A549 treated with Hydrocortisone at 1 μM for 4 hours (cell line): ENCODE measurements at places on chromosomes 3 and 15. TPM values are rescaled to one million over a fixed set of nuclear protein-coding genes. Genes with fewer than 3 reads are reported as not detected.

Gene BFSP2
- not detected in 5 replicates for total RNA-seq

Gene CHRNA7
- total RNA-seq: 3.4 to 5.2 TPM (median 3.8 TPM) in 5 replicates

Gene LRRFIP2
- total RNA-seq: 53.5 to 65.6 TPM (median 57.5 TPM) in 5 replicates

Gene CLRN1
- not detected in 5 replicates for total RNA-seq

Gene SLC15A2
- total RNA-seq: 0.12 to 0.33 TPM (median 0.16 TPM) in 5 replicates

Gene ECT2
- total RNA-seq: 54.3 to 90.9 TPM (median 71.2 TPM) in 5 replicates

Gene PYGO1
- total RNA-seq: 6.0 to 7.7 TPM (median 7.1 TPM) in 5 replicates

Gene ENTPD3
- 0.03 to 0.05 TPM (median 0.03 TPM) in 3 of 5 replicates, not detected in the others for total RNA-seq

Gene POLR2M
- total RNA-seq: 42.1 to 80.5 TPM (median 57.3 TPM) in 5 replicates

Gene ZNF592
- 18.6 to 21.0 TPM (median 20.7 TPM) in 5 replicates for total RNA-seq

Gene SI
- not detected in 5 replicates for total RNA-seq

Gene GRK7
- 0.03 TPM in 1 of 5 replicates, not detected in the others for total RNA-seq

Gene ZPLD1
- 0.06 TPM in 1 of 5 replicates, not detected in the others for total RNA-seq

Gene CFAP100
- total RNA-seq: not detected in 5 replicates

Gene PPM1M
- 3.9 to 5.2 TPM (median 4.2 TPM) in 5 replicates for total RNA-seq

Gene OR5H14
- total RNA-seq: not detected in 5 replicates

Gene ALDH1L1
- total RNA-seq: 0.12 to 0.30 TPM (median 0.21 TPM) in 5 replicates

Gene NR1I2
- total RNA-seq: not detected in 5 replicates

Gene CFAP20DC
- total RNA-seq: 2.1 to 2.7 TPM (median 2.2 TPM) in 5 replicates

Gene LNP1
- 0.77 to 0.94 TPM (median 0.81 TPM) in 5 replicates for total RNA-seq

Gene GOLGA8T
- total RNA-seq: 0.91 to 1.7 TPM (median 1.6 TPM) in 5 replicates

Gene CDC25A
- total RNA-seq: 8.5 to 10.3 TPM (median 9.3 TPM) in 5 replicates

Gene SLC28A1
- 0.03 to 0.06 TPM in 2 of 5 replicates, not detected in the others for total RNA-seq

Gene SERPINI1
- total RNA-seq: 1.9 to 3.3 TPM (median 2.8 TPM) in 5 replicates

Gene CHRFAM7A
- total RNA-seq: 5.2 to 7.9 TPM (median 7.1 TPM) in 5 replicates

Gene RPL4
- total RNA-seq: 5,078 to 6,284 TPM (median 5,277 TPM) in 5 replicates

Gene CTDSPL
- 15.1 to 19.0 TPM (median 17.6 TPM) in 5 replicates for total RNA-seq

Gene CMTM8
- 9.8 to 13.3 TPM (median 12.0 TPM) in 5 replicates for total RNA-seq

Gene LSAMP
- total RNA-seq: 0.13 to 0.22 TPM (median 0.14 TPM) in 5 replicates

Gene CYP1A2
- total RNA-seq: not detected in 5 replicates

Gene FGF7
- not detected in 5 replicates for total RNA-seq

Gene SUSD5
- 2.7 to 5.1 TPM (median 3.4 TPM) in 5 replicates for total RNA-seq

Gene UROC1
- not detected in 5 replicates for total RNA-seq

Gene FGF12
- total RNA-seq: 0.39 to 0.98 TPM (median 0.63 TPM) in 5 replicates

Gene C2CD4A
- 0.06 to 0.32 TPM (median 0.12 TPM) in 5 replicates for total RNA-seq

Gene P2RY14
- total RNA-seq: not detected in 5 replicates

Gene TTC21A
- 1.9 to 2.3 TPM (median 2.3 TPM) in 5 replicates for total RNA-seq

Gene UBL7
- 39.9 to 42.7 TPM (median 41.8 TPM) in 5 replicates for total RNA-seq

Gene FILIP1L
- total RNA-seq: 0.14 to 0.29 TPM (median 0.21 TPM) in 5 replicates

Gene CORO2B
- total RNA-seq: 2.7 to 4.2 TPM (median 3.3 TPM) in 5 replicates

Gene NANOGP8
- total RNA-seq: not detected in 5 replicates

Gene CCR2
- total RNA-seq: not detected in 5 replicates

Gene GCNT3
- 121 to 140 TPM (median 128 TPM) in 5 replicates for total RNA-seq

Gene C3orf85
- not detected in 5 replicates for total RNA-seq

Gene CADM2
- 0.10 to 0.30 TPM (median 0.21 TPM) in 4 of 5 replicates, not detected in the other for total RNA-seq

Gene KY
- total RNA-seq: 0.08 to 0.20 TPM (median 0.13 TPM) in 5 replicates

Gene HYAL1
- 0.30 to 0.69 TPM (median 0.47 TPM) in 5 replicates for total RNA-seq

Gene RGMA
- 0.25 to 0.40 TPM (median 0.31 TPM) in 5 replicates for total RNA-seq

Gene ROPN1
- not detected in 5 replicates for total RNA-seq

Gene CD86
- 0.05 TPM in 1 of 5 replicates, not detected in the others for total RNA-seq

Gene SLC28A2
- total RNA-seq: not detected in 5 replicates

Gene C3orf22
- not detected in 5 replicates for total RNA-seq

Gene CADPS
- total RNA-seq: not detected in 5 replicates

Gene ATP10A
- total RNA-seq: 7.7 to 10.0 TPM (median 8.5 TPM) in 5 replicates

Gene ABHD6
- total RNA-seq: 10.0 to 11.0 TPM (median 10.1 TPM) in 5 replicates

Gene PLA2G4E
- total RNA-seq: 0.03 TPM in 1 of 5 replicates, not detected in the others

Gene KLHL24
- 5.5 to 9.2 TPM (median 6.7 TPM) in 5 replicates for total RNA-seq
